ENCODE measurements at places on chromosomes 6 and 20.

DNA sequence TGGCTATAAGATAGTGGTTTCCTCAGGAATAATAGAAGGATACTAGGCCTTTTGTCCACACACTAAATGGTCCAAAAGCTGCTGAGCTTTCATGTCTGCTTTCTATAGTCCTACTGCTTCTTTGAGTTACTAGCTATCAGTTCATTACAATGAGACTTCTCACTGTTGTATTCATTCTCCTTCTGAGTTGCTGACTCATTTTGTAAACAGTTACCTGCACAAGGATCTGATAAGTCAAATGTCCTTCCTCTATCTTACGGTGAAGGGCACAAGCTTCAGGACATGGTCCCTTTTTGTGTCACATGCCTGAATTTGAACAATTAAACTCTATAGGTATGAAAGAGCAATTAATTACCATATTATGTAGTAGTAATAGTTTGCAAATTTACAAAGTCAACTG, 90.5 kb downstream of the MAN1A1 start:
- no peak for DNase-seq

- DNase-seq, result no peak
Measured at GRCh38 chr6:89479897-89480296, 46.9 kb downstream of the ANKRD6 start.

DNA sequence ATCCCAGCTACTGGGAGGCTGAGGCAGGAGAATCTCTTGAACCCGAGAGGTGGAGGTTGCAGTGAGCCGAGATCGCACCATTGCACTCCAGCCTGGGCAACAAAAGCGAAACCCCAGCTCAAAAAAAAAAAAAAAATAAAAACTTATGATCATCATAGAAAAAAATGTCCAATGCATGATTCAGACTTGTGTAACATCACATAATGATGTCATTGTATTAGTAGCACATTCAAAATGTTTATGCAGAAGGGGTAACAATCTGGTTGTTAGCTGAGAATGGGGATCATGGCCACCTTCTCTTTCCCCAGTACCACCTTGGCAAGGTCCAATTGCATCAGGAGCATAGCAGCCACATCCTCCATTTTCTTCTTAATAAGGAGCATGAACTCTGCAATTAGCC, 137.6 kb upstream of the MARCKS start:
- DNase-seq, result no peak

- DNase-seq, result no peak
Measured at GRCh38 chr20:43560974-43561373, 2.1 kb downstream of the SGK2 start.

DNA sequence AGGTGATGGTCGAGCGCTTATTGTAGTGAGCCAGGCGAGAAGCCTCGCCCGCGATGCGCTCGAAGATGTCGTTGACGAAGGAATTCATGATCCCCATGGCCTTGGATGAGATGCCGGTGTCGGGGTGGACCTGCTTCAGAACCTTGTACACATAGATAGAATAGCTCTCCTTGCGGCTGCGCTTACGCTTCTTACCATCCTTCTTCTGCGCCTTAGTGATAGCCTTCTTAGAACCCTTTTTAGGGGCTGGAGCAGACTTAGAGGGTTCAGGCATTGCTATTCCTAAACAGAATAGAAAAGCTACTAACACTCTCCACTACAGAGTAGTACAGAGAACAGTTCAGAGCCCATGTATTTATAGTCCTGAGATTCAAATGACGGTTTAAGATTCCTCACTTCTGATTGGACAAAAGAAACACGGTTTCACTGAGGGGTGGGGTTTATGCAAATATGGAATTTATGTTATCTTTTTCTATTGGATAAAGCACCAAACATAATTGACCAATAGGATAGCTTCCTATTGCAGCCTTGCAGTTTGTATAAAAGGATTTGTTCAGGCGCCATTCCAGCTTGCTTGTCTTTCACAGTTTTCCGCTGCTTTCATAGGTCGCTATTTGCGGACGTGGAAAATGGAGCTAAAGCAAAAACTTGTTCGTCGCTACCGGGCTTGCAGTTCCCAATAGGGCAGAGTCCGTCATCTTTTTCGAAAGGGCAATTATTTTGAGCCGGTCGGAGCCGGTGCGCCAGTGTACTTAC, 43.7 kb upstream of the HFE start:
- DNase-seq, result peak; percentile 70

DNA sequence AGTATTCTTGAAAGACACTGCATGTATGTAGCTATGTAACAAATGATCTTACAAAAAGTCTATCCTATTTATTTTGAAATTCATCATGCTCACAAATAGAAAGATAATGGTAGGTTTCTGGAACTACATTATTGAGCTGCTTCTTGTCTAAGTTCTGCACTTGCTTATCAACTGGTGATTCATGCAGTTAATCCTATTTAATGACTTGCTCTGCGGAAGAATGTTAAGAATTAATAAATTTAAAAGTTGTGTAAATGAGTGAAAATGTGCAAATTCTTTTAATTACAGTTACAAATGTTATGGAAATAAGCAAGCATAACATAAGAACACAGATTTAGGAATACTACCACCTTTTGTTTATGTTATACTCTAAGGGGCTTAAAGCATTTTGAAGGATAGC, 67.1 kb upstream of the MCM9 start:
- no peak for DNase-seq

DNA sequence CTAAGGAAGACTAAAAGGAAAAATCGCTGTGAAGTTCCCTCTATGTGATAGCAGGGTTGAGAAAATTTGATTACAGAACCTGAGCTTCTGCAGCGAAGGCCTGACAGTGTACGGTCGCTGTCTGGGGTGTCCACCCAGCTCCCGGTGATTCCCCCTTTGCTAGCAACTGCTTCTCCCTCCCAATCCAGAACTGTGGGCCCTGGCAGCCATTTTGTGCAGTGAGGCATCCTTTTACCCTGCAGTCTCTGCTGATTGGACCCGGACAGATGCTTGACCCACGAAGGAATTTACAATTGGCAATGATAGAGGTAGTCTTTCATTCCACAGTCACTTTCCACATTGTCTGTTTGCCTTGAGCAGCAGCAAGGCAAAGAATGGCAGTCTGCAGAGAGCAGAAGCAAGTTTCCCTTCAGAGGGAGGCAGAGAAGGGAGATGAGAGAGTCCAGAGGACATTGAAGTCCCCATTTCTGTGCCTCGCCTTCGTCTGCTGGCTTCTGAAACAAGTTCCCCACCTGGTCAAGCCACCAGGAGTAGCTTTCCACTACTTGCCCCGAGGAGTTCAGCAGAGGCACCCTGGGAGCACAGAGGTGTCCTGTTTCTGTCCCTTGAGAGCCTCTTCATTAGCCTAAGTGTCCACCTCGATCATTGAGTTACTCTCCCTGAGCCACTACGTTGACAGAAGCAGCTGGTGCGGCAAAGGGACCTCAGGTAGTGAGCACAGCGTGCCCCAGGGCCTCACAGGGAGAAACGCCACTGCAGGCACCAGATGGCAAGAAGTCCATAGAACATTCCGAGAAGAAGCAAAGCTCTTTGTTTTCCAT, 370.3 kb downstream of the NRN1 start:
- DNase-seq, result no peak

DNA sequence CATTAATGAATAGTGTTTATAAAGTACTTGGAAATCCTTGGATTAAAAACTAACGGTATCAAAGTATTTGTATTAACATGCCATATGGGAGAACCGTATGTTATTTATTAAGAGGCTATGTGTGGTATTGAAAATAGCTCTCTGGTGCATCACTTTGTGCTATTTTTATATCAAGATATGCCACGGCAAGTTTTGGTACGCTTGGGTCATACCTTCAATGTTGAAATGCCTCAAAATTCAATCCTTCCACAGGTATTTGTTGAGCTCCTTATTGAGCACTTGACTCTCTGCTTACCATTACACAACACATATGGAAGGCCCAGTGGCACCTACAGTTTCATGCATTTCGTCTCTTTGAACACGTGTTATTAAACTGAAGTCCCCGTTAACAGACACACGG, 647.9 kb downstream of the KIF16B start:
- no peak for DNase-seq

All from activated T-cell treated with anti-CD3 and anti-CD28 coated beads, Interleukin-2, amount 50 U/mL, for 1 hour (primary cell).